ENCODE measurements at places on chromosomes 11 and 22.

- DNase-seq, result no peak
These were observed 14.5 kb downstream of the CSRP3 start for GRCh38 chr11:19187114-19187832.

- DNase-seq, result no peak
These were observed 17.4 kb upstream of the TMPRSS6 start for GRCh38 chr22:37126882-37127281.

GRCh38 chr11:86172894-86173293, 71.7 kb upstream of the EED start:
- no peak for DNase-seq

DNA sequence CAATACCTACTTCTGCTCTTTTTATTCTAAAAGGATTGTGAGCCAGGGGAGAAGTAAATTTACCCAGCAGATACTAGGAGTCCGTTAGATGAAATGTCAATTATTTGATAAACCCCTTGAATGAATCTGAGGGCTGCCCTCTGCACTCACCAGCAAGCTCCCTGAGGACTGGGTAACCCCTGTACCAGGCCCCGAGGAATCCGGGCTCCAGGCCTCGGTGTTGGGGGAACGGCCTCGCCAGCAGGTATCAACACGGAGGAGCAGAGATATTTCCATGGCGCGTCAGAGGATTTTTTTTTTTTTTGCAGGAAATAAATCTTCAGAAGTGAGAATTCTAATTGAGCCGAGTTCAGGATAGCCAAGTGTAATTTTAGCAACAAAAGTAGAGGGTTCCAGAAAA, 1408.8 kb downstream of the BRD1 start:
- DNase-seq, result no peak

DNA sequence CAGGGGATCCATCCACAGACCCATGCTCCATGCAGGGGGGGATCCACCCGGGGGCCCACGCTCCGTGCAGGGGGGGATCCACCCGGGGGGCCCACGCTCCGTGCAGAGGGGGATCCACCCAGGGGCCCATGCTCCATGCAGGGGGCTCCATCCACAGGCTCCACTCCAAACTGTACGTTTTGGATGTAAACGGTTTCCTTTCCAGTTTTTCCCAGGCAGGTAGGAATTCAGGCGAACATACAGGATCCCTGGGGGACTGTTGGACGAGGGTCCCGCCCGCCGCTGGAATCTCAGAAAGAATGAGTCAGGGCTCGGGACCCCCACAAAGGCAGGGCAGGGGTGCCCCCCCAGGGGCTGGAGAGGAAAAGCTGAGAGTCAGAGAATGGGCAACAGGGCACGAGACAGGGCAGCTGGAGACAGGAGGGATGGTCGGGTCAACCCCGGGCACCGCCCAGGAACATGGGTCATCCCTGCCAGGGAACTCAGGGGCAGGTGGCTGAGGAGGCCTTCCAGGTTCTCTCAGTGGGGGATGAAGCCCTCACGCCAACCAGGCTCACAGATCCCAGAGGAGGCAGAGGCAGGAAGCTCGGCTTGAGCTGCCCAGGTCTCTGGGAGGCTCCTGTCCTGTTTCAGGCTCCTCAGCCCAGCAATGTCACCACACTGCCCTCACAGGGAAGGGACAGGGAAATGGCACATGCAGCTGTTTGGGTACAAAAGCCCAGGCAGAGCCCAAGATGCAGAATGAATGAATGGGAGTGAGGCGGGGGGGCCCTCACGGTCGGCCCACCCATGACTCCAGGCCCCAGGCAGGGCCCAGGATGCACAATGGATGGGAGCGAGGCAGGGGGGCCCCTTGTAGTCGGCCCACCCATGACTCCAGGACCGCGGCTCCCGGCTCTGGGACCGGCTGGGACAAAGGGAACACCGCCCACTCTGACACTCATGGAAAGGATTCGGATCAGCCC, 200.2 kb downstream of the BRD1 start:
- DNase-seq, result no peak

- no peak for DNase-seq
These were observed 45.5 kb downstream of the ADM start for GRCh38 chr11:10350334-10350733.

- peak; percentile 36 for DNase-seq
These were observed 46.2 kb downstream of the IGF2 start for GRCh38 chr11:2092956-2093412.

- no peak for DNase-seq
These were observed 10.0 kb downstream of the TPCN2 start for GRCh38 chr11:69058511-69059270.

DNA sequence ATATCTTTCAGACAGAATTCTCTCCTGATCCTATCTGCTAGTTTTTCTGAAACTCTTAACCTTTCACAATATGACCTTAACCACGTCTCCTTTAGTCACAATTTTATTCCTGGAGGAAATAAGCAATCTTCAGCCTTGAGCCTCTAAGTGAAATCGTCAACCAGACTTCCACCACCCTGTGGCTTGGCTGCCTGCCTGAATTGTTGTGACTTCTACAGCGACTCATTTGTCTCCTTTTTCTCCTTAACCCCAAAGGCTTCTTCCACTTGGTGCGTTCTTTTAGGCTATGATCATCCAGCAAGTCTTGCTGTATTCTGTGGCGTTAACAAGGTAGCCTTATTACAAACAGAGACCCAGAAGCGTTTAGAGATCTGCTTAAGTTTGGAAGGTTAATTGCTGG, 535.1 kb upstream of the ARHGAP42 start:
- no peak for DNase-seq

DNA sequence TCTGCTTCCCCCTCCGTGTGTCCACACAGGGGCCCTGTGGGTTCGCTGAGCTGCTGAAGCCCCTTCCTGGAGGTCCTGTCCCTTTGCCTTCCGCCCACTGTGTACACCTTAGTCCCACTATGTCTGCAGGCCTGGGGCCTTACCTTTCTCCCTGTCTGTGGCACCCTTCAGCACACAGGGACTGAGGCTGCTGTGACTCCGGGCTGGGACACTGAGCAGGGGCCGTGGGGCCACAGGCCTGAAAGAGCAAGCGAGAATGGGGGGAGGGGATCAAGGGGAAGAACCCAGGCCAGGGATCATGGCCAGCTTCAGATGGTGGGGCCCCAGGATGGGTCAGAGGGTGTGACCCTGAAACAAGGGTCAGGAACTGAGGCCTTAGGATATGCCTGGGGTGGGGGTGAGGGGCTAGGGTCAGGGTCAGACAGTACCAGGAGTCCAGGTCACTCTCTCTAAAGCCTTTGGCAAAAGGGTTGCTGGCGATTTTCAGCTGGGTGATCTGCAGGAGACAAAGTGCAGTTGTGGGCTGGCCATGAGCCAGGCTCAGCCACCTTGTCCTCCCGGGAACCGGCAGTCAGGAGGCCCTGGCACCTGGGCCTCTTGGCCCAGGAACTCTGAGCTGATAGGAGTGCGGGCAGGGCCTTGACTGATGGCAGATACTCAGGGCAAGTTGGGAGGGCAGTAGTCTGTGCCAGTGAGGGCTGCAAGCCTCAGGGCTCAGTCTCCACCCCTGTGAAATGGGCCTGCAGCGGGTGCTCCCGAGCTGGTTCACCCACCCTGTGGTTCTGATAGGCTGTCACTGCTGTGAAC, 2.6 kb upstream of the NUDT8 start:
- no peak for DNase-seq

GRCh38 chr11:13119941-13120520, 110.9 kb downstream of the RASSF10 start:
- DNase-seq, result no peak

GRCh38 chr22:45786726-45787125, 115.1 kb downstream of the ATXN10 start:
- no peak for DNase-seq

DNA sequence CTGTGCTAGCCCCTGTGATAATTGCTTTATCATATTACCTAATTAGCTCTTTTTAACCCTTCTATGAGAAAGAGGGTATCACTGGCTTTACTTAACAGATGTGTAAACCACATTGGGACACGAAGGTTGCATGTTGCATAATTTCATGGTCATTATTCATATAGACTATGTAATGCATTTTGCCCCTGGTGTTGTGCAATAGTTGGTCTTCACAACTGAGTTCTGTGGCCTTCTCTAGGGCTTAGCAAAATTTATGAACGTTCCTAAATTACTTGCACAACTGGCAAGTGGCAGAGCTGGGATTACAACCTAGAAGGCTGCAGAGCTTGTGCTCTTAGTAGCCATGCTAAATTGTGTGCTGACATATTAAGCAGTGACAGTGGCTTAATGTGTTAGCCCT, 34.6 kb upstream of the PDGFD start:
- no peak for DNase-seq

DNA sequence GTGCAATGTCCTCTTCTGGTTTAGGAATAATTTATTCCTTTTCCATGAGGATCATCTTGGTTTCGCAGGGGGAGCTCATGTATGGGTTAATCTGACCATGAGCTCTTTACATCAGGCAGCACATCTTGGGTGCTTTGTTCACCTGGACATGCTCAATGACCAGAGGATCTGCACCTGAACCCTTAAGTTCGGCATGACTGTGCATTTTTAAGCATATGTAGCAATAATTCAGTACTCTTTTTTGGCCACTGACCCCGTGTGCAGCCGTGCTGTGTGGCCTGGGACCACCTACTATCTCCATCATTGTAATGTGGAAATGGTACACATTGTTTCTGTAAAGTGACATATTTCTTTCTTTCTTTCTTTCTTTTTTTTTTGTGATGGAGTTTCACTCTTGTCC, 62.9 kb downstream of the DEPDC5 start:
- no peak for DNase-seq

DNA sequence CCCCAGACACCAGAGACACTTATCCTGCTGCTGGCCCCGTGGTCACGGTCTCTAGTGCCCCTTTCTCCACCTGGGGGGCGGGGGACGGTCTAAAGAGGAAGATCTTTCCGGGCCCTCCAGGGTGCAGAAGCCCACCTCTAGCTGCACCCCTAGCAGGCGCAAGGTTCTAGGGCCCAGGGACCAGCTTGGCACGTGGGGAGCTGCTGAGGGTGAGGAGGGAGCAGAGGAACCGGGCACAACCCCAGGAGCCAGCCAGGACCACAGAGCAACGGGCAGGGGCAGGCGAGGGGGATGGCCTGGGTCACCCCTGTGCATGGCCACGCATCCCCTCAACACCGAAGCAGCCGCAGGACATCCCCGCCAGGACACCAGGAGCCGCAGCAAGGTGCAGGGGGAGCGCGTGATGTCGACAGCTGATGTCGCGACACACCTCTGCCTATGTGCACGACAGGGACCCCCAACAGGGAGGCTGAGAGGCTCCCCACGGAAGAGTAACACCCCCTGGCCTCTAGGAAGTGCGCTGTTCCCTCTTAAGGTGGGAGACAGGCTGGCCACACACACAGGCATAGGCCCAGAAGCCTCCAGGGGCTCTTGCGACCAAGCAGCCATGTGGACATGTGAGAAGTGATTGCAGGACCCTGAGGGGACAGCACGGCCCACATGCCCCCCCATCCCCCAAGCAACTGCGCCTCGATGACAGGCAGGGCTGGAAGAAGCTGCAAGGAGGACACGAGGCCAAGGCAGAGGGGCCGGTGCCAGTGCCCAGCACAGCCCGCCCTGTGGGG, 5.1 kb downstream of the LRFN4 start:
- DNase-seq, result no peak

GRCh38 chr22:37060801-37061610, 9.5 kb downstream of the KCTD17 start:
- DNase-seq, result no peak

GRCh38 chr11:110883256-110883655, 171.0 kb upstream of the ARHGAP20 start:
- DNase-seq, result no peak

DNA sequence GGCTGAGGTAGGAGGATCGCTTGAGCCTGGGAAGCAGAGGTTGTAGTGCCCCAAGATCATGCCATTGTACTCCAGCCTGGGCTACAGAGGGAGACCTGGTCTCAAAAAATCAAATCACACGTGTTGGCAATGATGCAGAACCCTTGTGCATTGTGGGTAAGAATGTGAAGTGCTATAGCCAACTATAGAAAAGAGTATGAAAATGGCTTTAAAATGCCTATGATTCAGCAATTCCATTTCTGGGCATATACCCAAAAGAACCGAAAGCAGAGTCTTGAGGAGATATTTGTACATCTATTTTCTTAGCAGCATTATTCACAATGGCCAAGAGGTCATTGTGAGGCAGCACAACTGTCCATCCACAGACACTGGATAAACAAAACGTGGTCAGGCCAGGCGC, 2.6 kb upstream of the FADS3 start:
- DNase-seq, result no peak

GRCh38 chr22:27310966-27311697, 490.4 kb downstream of the MN1 start:
- no peak for DNase-seq

GRCh38 chr11:122175306-122175705, 59.3 kb upstream of the BLID start:
- DNase-seq, result no peak

DNA sequence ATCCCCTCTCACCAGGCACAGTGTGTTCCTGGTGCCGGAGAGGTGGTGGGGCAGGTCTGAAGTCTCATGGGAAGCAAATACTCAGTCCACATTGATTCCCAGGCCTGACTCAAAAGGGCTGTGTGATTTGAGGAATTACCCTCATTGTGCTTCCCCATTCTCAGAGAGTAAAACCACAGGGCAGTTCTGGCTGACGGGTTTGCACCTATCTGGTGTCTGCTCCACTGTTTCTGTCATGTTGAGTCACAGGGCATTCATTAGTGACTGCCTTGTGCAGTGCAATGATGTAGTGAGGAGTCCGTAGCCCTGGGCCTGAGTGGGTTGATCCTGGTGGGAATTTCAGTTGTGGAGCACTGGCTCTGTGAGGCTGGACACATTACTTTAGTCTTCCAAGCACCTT, 85.2 kb upstream of the ARHGAP20 start:
- no peak for DNase-seq

GRCh38 chr22:46060292-46061123, 83.5 kb upstream of the WNT7B start:
- no peak for DNase-seq

DNA sequence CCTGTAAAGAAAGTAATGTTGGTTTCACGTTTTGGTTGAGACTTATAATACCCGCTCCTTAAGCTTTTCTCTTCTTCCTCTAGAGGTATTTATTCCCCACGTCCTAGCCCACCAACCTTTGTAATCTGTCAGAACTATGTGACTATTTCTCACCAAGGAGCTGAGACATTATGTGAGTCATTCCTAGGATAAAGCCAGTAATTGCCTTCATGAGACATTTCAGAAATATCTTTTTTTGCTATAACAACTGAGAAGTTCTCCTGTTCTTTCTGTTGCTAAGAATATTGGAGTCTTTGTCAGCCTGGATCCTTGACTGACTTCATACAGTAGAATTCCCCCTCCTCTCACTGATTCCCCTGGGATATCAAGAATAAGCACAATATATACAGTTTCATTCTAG, 1497.0 kb upstream of the TENM4 start:
- no peak for DNase-seq

Data from stimulated activated CD8-positive, alpha-beta memory T cell treated with anti-CD3 and anti-CD28 coated beads, Interleukin-2, amount 100 ng/mL, for 1 hour (primary cell).